ENCODE measurements at places on chromosomes 3 and 15.

DNA sequence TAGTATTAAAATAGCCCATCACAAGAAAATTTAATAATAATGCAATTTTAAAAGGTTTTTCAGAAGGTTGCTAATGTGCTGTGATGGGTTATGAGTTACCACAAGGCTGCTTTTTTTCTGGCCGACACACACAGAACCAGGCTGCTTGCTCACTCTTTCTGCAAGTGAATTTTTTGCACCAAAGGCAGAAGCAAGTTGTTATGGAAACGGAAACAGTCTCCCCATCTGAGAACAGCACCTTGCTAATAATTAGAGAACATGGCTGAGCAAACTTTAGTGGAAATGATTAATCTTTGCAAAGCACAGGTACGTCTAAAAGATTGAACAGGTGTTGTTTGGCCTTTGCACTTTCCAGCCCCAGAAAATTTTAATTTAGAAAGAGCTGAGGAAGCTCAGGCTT lies 51.0 kb downstream of the CACNA2D3 start:
- DNase-seq, result no peak

- DNase-seq, result no peak
Observed at GRCh38 chr3:188106454-188106853, 47.5 kb upstream of the LPP start.

DNA sequence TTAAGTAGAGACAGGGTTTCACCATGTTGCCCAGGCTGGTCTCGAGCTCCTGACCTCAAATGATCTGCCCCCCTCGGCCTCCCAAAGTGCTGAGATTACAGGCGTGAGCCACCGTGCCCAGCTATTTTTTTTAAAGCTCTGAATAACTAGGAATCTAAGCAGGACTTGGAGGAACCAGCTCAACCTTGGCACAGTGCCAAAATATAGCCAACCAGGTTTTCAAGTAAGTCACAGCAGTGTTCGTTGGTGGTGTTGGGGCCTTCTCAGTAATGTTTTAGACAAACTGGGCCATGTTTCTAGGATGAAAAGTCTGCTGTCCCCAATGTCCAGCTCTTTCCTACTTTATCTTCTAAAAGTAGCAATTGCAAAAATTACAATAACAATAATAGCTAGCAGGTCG lies 6.4 kb upstream of the ADAM10 start:
- no peak for DNase-seq

DNA sequence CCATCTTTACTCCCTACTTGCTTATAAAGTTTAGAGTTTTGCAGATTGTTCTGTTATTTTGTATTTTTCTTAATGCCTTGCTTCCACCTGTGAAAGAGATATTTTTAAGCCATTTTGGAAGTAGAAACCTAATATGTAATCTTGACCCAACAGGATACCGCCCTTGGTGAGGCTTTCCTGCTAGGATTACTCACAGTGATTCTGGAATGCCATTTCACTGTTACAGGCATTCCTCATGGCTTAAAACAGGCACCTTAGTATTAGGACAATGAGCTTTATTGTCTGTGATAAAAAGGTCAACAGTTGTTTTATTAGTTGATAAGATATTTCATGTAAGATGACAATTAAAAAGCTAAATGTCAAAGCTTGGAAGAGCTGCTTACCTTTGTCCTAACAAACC lies 58.2 kb downstream of the PHLDB2 start:
- no peak for DNase-seq

- DNase-seq, result no peak
Observed at GRCh38 chr15:63035977-63036376, 6.6 kb upstream of the TPM1 start.

DNA sequence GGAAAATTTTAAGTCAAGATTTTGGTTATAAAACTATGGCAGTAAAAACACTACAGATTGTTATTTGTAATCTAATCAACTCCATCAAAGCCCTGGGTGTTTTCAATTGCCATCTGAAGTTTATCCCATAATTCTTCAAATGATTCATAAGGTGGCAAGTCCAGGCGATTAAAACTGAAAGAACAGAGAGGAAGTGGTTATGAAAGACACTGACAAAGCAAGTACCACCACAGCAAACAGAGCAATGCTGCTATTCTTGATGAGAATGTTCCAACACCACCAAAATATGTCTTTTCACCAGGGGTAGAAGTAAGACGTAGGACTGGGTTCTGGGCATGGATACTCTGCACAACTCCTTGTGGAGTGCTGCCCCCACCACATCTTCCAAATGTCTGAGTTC lies 86.9 kb upstream of the PRTG start:
- DNase-seq, result no peak

- no peak for DNase-seq
Observed at GRCh38 chr15:30979457-30979856, 12.0 kb downstream of the MTMR10 start.

- no peak for DNase-seq
Observed at GRCh38 chr15:91408476-91409076, 308.5 kb downstream of the SV2B start.

DNA sequence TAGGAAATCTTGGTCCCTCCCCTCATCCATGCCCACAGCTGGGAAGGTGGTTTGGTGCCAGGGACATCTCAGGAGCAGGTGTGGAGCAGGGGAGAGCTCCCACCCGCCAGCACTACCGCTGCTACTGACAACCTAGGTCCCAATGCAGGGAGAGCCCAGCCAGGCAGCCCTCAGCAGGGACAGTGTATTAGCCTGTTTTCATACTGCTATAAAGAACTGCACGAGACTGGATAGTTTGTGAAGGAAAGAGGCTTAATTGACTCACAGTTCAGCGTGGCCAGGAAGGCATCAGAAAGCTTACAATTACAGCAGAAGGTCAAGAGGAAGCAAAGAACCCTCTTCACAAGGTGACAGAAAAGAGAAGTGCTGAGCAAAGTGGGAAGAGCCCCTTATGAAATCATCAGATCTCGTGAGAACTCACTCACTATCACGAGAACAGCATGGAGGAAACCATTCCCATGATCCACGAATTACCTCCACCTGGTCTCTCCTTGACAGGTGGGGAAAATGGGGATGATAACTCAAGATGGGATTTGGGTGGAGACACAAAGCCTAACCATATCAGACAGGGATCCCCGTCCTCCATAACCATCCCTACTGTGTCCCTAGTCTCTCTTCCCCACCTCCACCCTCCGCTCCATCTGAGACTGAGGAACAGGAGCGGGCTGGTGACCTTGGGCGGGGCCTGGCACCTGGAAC lies 218.6 kb downstream of the TBC1D2B start:
- no peak for DNase-seq

GRCh38 chr3:64188810-64189560 lies 36.3 kb downstream of the PRICKLE2 start:
- no peak for DNase-seq

DNA sequence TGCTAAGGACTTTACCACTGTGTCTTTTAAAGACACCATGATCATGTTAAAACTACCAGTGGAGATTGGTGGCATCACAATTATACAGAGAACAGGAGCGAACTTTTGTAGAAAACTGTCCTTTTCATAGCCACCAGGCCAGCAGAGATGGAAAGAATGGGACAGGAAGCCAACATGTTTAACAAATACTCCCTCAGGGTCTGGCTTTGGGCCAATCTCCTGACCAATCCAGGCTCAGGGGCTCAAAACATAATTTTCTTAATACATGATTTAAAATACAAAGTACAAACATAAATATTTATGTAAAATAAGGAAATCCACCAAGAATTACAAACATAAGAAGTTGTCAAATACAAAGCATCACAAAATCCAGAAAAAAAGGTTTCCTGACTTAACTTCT lies 266.0 kb downstream of the VPS13C start:
- no peak for DNase-seq

DNA sequence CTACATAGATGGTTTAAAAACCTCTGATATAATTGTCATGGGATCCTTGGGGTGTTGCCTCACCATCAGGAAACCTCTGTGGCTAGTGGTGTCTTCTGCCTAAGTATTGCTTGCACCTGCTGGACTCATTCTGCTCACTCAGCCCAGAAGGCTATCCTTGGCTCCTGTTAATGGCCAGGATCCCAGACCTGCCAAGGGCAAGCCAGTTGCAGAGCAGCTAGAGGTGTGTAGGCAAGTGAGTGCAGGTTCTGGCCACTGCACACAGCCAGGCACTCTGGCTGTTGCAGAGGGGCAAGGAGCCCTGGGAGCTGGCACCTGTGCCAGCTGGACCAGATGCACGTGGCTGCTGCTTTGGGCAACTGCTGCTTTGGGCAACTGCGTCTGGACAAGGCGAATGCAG lies 1125.8 kb downstream of the SI start:
- no peak for DNase-seq

DNA sequence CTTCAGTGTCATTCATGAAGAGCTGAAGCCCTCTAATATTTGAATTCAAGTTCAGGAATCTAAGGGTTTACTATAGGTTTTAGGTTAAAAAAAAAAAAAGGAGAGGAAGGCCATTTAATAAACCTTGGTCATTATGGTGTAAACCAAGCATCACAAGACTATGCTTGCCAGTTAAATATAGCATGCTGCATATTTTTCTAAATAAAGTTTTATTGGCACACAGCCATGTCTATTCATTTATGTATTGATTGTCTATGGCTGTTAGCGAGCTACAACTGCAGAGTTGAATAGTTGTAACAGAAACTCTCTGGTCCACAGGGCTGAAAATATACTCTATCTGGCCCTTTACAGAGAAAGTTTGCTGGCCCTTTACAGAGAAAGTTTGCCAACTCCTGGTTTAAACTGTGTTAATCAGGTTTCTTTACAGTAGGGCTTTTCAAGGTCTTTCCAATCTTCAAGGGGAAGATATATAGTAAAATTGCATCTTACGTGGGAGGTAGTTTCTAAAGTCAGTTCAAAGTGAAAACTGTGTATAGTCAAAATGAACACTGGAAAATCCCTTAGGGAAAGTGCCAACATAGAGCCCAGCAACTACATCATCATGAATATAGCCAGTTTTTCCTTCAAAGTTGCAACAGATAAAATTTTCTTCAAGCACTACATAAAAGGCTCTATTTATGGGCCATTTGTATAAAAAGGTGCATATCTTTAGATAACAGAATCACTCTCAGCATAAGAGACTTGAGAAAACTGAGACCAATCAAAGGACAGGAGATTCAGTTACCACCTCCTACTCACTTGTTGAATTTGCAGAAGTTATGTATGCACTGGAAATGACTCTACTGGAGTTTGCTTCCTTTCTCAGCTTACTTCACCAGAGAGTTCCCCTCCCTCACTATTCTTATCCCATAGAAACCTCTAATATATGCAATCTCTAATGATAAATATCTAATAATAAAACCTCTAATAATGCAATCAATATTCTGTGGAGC lies 49.7 kb upstream of the FRMD4B start:
- DNase-seq, result no peak

GRCh38 chr3:11289864-11290263 lies 17.7 kb downstream of the ATG7 start:
- no peak for DNase-seq

GRCh38 chr3:196246612-196247308 lies 30.4 kb downstream of the SLC51A start:
- no peak for DNase-seq

DNA sequence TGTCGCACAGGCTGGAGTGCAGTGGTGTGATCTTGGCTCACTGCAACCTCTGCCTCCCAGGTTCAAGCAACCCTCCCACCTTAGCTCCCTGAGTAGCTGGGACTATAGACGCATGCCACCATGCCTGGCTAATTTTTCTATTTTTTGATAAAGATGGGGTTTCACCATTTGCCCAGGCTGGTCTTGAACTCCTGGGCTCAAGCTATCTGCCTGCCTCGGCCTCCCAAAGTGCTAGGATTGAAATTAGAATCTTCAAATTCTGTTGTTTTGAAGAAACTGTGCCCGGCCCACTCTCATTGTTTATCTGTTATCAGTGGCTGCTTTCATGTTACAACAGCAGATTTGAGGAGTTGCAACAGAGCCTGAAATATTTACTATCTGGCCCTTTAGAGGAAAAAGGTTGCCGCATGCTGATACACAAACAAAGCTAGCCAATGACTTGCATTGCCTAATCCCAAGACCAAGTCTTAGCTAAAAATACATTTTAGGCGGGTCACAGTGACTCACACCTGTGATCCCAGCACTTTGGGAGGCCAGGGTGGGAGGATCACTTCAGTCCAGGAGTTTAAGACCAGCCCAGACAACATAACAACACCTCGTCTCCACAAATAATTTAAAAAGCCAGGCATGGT lies 43.2 kb upstream of the PPP4R2 start:
- DNase-seq, result no peak

- no peak for DNase-seq
Observed at GRCh38 chr3:125300416-125300815, 74.7 kb downstream of the ZNF148 start.

- no peak for DNase-seq
Observed at GRCh38 chr3:46873521-46873920, 4.0 kb upstream of the PTH1R start.

GRCh38 chr15:63157891-63158431 lies 684 bp upstream of the RPS27L start:
- DNase-seq, result no peak

DNA sequence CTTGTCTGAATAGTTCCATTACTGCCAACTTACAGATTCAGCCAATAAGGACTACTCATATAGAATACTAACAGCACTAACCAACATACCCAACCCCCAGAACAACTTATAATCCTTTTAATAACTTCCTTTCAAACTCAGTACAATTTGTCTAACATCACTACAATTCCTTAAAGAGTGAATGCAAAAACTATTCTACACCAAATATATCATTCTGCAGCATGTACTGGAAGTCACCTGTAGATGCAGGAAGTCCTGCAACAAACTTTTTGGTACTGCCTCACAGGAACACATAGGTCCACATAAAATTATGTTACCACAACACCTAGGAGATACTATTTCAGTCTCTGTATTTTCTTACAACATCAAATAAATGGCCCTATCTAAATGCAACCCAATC lies 2.1 kb downstream of the CCNL1 start:
- DNase-seq, result no peak

DNA sequence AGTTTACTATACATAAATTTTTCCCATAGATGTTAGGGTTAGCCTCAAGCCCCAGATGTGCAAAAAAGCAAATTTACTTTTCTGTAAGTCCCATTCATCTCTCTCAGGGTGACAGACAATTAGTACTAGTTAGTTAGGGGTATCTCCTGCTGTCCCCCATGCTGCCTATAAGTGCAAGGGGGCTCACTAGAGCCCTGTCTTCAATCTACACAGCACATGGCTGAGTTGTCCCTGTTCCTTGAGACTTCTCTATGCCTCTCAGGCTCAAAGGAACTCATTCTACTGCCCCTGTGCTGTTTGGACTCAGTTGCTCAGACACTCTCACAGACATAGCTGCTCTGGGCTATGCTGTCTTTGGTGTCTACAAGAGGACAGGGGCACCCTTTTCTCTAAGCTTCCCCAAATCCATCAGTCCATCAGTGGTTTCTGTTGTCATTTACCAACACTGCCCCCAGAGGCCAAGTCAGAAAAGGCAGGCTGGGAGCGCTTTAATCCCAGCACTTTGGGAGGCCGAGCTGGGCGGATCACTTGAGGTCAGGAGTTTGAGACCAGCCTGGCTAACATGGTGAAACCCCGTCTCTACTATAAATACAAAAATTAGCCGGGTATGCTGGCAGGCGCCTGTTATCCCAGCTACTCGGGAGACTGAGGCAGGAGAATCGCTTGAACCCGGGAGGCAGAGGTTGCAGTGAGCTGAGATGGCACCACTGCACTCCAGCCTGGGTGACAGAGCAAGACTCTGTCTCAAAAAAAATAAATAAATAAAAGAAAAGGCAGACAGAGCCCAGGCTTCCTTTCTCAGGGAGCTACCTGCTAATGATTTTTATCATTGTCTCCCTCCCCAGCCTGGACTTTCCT lies 31.4 kb upstream of the PRTG start:
- peak; percentile 84 for DNase-seq

GRCh38 chr3:104066658-104067057 lies 1300.1 kb upstream of the ALCAM start:
- no peak for DNase-seq

GRCh38 chr3:160801386-160802118 lies 45.5 kb downstream of the PPM1L start:
- no peak for DNase-seq

GRCh38 chr15:89910891-89911626 lies 1.7 kb downstream of the ARPIN start:
- DNase-seq, result no peak

Measured in WTC11 (cell line).